ENCODE measurements at places on chromosomes 11 and 22. TPM values are rescaled to one million over a fixed set of nuclear protein-coding genes. Genes with fewer than 3 reads are reported as not detected.

- no peak for DNase-seq
Observed at GRCh38 chr11:70582886-70583641, 184.7 kb downstream of the CTTN start.

GRCh38 chr22:30885591-30885990 is 83.0 kb downstream of the MORC2 start:
- no peak for DNase-seq

KIRREL3 gene
- 13.1 TPM for polyA plus RNA-seq

GRCh38 chr11:115493488-115493887 is 10.7 kb downstream of the CADM1 start:
- DNase-seq, result no peak
